ENCODE measurements at places on chromosomes 7 and 10.

DNA sequence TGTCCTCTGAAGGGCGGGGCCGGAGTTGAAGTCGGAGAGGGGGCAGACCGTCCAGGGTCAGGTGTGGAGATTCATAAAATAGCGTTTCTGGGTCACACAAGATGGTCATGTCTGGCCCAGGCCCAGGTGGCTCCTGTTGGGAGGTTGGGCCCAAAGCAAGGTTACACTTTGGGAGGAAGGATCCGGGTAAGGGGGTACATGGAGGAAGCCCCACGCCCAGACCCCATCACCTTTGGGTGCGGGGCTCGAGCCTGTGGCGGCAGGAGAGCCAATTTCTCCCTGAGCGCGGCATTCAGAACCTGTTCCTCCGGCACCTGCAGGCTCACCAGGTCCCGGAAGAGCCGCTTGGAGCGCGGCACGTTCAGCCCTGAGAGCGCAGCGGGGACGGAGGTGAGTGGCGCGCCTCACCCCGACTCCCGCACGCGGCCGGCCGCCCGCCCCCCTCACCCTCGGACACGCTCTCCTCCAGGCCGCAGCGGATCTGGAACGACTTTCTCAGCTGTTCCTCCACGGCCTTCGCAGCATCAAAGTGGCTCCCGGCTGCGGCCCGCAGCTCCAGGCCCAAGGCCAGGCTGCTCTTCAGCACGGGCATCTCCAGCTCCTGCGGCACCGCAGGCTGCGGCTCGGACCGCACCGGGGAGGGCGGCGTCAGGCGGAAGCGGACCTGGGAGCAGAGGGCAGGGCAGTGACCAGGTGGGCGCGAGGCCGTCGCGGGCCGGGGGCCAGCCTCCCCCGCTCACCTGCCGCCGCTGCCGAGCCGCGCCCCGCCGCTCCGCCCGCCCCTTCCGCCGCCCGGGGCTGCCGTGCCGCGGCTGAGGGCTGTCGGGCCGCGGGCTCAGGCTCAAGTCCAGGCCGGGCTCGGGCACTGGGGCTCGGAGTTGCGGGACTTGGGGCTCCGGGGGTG, 644 bp downstream of the PPP1R35 start:
- DNase-seq: no peak

DNA sequence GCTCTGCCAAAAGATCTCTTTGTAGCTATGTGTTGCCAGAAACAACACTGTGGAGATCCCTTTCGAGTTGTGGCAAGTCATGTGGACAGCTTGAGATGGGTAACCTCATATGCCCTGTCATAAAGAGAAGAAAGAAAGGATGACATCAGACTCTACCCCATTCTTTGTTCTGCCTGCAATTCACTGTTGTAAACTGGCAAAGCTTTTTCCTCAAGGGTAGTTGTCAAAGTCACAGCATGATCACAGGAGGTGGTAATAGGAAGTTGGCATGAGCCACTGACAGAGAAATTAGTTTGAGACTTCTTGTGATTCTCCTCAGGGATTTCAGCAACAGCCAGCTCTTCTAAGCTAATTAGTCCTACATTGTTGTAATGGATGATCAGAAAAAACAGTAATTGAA, 19.4 kb upstream of the MINDY3 start:
- peak; percentile 19 for DNase-seq

- no peak for DNase-seq
Measured at GRCh38 chr10:128295003-128295402, 168.8 kb upstream of the MKI67 start.

GRCh38 chr10:88473989-88474883, 108.9 kb downstream of the RNLS start:
- DNase-seq: no peak

DNA sequence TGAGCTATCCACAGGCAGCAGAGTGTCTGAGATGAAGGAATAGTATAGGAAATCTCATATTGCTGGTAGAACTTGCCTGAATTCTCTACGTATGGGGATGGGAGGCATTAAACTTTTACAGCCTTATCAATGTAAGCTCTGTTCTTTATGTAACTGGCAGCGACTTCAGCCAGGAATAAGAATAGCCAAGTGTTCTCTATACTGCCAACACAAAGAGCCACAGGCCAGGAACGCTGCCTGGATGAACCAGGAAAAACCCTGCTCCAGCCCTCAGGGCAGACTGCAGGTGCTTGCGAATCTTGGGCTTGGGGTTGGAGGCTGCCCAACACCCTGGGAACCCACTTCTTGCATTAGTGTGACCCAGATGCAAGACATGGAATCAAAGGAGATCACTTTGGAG, 6.1 kb upstream of the OLAH start:
- no peak for DNase-seq

GRCh38 chr10:59126261-59126660, 50.2 kb upstream of the PHYHIPL start:
- DNase-seq: no peak

DNA sequence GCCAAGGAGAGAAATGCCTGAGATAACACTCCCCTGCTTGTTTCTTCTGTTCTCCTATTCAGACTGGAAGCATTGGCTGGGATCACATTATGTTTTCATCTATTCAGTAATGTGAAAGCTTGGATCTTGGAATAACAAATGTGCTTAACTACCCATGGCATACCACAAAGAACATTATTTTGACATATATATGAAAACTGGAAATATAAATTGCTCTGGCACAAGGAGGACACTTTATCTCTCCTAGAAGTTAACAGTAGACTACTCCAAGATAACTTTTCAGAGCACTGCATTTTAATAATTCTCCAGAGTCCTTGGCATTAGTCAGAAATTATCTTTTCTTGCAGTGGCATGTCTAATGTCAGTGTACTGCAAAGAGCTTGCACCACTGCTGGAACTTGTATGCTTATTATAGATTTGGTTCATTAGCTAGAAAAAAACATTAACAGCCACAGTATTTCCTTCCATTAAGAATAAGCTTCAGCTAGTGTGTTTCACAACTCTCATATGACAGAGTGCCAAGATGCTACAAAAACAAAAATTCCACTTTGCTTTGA, 169.3 kb upstream of the LRRN3 start:
- no peak for DNase-seq

GRCh38 chr7:2019711-2020511, 212.8 kb downstream of the MAD1L1 start:
- DNase-seq: no peak

DNA sequence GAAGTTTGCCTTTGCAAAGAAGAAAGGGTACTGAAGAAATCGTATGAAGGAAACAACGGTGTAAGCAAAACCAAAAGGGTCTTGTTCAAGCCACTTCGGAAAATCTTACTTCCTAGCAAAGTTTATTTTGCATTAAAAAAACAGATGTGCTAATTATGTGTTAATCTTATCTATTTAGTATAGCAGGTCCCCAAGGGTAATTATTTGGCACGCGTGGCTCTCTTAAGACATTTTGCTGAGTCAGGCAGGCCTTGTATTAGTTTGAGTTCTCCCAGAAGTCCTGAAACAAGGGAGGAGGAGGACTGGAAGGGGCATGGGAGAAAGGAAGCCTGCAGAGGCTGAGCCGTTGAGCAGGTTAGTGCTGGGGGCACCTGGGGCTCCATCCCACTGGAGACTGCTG, 44.9 kb downstream of the TMEM178B start:
- DNase-seq: no peak

DNA sequence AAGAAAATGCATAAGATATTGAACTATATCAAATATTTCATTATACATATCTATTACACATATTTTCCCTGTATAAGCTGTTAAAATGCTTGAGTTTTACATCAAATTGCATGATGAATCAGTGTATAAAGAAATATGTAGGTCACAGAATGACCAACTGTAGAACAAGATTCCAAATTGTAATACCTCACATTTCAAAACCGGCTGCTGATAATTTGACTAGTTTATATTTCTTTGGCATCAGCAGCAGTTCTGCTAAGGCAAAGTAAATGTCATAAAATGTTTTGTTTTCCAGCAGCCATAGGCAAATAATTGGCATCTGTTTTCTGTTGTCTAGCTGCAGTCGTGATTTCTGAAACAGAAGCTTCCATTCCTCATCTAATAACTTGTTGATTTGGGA, 633.9 kb downstream of the ARL4A start:
- no peak for DNase-seq

- DNase-seq: no peak
Measured at GRCh38 chr10:115918812-115919211, 354.2 kb downstream of the GFRA1 start.

DNA sequence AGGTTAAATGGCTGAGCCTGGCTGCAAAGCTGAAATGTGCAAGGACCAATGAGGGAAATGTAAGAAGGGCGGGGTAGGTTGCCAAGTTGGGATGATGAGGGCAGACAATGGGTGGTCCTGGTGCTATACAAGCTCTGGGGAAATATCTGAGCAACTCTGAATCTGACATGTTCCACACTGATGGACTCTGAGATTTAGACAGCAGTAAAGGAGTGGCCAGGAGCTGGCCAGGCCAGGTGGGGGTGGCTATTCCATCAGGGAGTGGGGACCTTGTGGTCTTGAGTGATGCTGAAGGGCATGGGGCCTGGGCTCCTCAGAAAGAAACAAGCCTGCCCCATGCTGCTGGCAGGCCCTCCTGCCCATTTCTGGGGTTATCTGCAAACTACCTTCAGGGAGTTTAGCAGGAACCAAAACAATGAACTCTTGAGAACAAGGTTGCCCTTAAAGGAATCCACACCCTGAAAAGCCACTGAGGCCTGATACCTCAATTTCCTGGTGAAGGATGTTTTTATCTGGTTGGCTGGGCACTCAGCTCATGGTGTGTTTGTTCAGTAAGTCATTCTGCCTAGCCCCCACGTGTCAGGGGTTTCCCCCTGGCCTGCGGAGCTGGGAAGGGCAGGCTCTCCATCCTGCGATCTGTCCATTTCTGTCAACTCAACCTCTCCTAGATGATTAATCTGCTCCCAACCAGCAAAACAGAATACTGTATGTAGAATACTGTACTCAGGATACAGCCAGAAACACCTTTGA, 143.3 kb upstream of the TNS3 start:
- DNase-seq: no peak

- DNase-seq: no peak
Measured at GRCh38 chr7:45161138-45161537, 3.5 kb downstream of the RAMP3 start.

DNA sequence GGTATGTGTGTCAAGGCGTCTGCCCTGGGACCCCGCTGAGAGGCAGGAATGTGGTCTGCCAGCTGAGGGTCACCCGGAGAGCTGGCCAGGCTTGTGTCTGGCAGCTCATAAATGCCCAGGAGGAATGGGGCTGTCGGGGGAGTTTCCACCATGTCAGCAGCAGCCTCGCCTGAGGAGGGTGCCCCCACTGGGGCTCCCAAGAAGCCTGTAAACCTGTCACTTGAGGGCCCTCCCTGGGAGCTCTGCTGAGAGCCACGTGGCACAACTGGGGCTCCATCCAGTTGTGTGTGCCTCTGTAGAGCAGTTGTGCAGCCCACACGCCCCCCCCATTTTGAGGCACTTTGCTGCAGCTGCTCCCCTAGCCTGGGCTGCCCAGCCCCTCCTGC, 70.6 kb downstream of the NEURL1 start:
- DNase-seq: no peak

DNA sequence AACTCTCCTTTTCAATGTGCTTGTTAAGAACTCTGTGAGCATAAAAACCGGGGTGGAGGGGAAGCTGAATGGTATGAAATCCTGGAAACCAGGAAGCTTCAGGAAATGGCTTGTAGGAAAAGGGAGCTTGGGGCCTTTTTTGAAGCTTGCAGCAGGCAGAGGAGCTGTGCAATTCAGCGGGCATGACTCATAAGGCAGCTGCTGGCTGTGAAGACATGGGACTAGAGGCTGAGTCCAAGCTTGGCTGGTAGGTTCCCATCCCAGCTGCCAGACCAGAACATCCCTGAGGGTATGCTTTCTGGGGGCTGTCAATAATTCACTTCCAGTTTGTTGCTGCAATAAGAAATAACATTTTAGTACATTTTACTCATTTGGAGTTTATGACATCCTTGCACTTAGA, 36.8 kb upstream of the CDC14C start:
- DNase-seq: no peak

GRCh38 chr7:28349637-28350036, 62.7 kb upstream of the CREB5 start:
- DNase-seq: no peak

GRCh38 chr10:116877391-116877790, 28.1 kb downstream of the ENO4 start:
- DNase-seq: no peak

GRCh38 chr10:102200751-102201640, 25.1 kb upstream of the ELOVL3 start:
- DNase-seq: no peak
